ENCODE measurements at places on chromosomes 13 and 19.

GRCh38 chr19:17975032-17975431 is 8.1 kb downstream of the KCNN1 start:
- no peak for DNase-seq

DNA sequence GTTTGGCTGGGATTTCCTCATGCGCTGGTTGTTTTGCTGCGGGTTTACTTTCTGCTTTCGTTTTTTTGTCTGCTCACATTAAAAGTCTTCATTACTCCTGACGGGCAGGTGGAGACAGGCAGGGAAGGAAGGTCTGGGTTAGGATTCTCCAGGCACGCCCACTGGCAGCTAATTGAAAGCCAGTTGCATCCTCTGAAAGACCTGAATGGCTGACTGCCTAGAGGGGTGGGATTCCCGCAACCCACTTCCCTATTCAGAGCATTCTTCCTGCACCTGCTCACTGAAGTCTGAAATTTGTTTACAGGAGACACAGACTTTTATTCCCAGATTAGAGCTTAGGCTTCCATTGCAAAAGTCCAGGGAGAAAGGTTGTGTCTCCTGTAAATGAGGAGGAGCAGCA is 172.0 kb downstream of the UQCRFS1 start:
- DNase-seq, result no peak

DNA sequence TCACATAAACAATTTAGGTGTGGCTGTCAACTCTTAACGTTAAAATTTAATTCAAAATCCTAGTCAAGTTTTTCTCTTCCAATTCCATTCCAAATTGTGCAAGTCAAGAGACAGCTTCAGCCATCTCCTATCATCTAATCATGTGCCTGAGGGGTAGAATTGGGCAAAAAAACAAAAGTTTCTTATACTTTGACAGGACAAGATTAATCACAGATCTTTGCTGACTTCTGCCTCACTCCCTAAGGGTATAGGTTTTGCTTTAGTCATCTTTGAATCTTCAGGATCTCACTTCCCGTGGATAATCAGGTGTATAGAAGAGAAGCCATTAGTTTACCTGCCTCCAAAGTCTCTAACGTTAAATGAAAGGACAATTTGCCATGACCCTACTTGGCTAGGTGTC is 24.6 kb downstream of the RNF17 start:
- DNase-seq, result no peak

GRCh38 chr19:19185853-19186740 is 5.9 kb downstream of the BORCS8 start:
- DNase-seq, result peak; percentile 61

GRCh38 chr13:37741536-37741935 is 128.0 kb downstream of the TRPC4 start:
- DNase-seq, result no peak

GRCh38 chr13:36323408-36323807 is 22.8 kb downstream of the SPART start:
- no peak for DNase-seq

DNA sequence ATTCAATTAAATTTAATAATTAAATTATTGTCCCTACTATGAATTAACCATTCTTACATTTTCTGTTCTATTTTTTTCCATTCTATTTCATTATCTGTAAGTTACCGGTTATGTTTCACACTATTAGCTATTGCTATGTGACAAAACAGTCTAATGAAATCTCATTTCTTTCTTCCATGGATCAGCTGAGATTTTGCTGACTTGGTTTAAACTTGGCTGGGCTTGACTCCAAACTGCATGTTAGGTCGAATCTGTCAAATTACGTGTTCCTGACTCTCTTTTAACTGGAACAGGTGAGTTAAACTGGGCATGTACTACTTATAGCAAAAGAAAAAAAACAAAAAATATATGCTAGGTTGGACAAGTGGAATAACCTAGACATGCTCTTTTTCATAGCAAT is 1464.4 kb downstream of the OLFM4 start:
- DNase-seq, result no peak

- no peak for DNase-seq
These were observed 2.6 kb downstream of the B3GNT8 start for GRCh38 chr19:41424335-41425173.

DNA sequence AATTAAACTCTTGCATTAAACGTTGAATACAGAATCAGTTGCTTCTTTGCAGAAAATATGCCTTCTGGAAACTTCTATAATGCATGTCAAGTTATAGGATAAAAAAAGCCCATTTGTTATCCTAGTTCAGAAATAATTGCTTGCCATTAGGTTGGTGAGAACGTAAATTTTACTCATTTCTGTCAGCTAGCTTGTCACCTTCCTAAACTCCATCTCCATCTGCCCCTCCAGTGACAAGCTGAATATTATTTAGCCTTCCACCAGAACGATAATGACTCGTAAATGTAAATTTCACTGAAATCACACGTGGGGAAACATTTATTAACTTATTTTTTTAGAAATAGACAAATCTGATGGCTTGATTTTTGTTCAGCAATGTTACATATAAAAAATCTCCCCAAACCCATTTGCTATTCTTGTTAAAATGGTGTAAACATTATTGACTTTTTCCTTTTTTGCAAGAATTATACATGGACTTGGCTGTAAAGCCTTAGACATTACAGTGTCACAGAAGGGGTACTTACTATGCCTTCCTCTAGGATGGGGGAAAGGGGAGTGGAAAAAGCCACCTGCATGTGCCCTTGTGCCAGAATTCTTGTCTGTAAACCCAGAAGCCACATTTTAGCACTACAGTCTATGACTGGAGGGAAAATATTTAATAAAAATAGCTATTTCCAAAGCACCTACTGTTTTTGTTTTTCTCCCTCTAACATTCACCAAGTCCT is 326.8 kb downstream of the OXGR1 start:
- DNase-seq, result no peak

- DNase-seq, result peak; percentile 54
These were observed 48.6 kb upstream of the GTF3A start for GRCh38 chr13:27375686-27376326.

- no peak for DNase-seq
These were observed 17.7 kb upstream of the CSNK1G2 start for GRCh38 chr19:1923319-1923718.

DNA sequence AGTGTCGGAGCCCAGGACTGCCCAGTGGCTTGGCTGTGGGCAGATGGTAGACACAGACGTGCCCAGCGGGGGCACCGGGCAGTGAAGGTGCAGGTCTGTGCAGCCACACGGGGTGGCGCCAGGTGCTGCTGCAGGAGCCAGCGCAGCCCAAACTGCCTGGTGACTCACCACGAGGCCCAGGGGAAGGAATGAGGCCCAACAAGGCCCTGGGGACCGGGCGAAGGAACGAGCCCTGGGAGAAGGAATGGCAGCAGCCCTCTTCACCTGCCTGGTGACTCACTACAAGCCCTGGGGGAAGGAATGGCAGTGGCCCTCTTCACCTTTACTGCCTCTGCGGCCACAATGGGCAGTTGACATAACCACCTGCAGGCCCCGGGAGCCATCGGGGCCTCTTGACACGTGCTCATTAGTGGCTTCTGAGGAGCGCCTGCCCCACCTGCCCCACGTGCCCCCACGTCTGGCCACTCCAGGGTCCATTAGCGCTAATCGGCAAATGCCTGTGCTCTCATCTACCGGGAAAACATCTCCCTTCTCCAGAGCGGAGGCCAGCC is 9.3 kb downstream of the MED16 start:
- no peak for DNase-seq

DNA sequence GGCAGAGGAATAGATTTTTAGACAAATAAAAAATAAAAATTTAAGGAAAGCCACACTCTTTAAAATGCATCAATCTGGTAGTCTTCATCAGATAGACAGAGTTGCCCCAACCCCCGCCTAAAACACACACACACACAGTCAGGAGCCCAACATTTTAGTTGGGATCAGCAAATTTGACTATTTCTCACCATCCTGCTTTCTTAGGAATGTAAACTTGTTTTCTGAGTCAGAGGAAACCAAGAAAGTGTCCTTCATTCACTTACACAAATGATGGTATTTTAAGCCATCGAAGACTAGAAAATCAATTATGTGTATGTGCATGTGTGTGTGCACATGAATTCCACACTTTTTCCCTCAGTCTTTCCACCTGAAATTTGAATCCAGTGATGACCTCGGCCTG is 1657.5 kb downstream of the SLITRK1 start:
- DNase-seq, result no peak

GRCh38 chr13:72808917-72809500 is 27.1 kb downstream of the PIBF1 start:
- no peak for DNase-seq

- no peak for DNase-seq
These were observed 58.3 kb downstream of the DACH1 start for GRCh38 chr13:71808708-71809107.

DNA sequence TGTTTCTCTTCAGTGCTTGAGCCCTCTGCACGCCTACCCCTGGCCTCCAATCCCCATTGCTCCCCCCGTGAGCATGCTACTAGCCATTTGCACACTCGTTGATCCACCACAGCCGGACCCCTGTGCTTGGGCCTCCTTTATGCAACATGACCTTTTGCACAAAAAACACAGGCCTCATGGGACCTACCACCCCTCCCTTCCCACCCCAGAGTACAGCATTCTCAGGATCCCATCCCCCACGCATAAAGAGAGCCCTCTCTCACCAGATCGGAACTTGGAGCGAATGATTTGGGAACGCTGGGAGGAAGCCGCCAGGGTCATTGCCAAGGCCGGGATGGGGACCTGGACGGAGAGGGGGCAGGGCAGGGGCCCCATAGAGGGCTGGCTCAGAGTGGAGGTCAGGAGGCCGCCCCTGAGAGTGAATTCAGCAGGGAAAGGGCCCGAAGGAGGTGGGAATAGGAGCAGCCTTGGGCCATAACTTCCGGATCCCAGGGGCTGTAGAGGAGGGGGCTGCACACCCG is 754 bp downstream of the MAMSTR start:
- no peak for DNase-seq

GRCh38 chr19:51331716-51332115 is 10.2 kb downstream of the VSIG10L start:
- no peak for DNase-seq

GRCh38 chr13:96967248-96967745 is 27.0 kb downstream of the OXGR1 start:
- no peak for DNase-seq

GRCh38 chr13:55516610-55517009 is 1624.1 kb upstream of the PRR20A start:
- DNase-seq, result no peak

- DNase-seq, result no peak
These were observed 855.7 kb downstream of the SLITRK5 start for GRCh38 chr13:88526853-88527215.

DNA sequence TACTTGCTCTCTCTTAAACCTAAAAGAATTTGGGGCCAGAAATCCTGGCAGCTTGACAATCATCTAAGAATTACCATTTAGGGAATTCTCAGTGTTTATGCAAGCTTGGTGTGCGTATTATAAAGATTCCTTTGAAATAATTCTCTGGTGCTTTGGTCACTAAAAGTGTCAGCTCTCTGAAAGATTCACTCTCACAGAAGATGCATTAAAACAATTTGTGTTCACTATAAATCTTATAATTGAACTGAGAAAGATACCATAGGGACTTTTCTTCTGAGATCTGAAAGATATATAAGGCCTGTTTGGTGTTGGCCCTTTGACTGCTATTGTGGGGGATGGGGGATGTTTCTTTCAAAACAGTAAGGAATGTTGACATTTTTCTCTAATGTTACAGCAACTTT is 27.3 kb downstream of the EPSTI1 start:
- DNase-seq, result no peak

- peak; percentile 37 for DNase-seq
These were observed 7.9 kb downstream of the VASP start for GRCh38 chr19:45515081-45515624.

- DNase-seq, result no peak
These were observed 199.0 kb downstream of the SLC7A1 start for GRCh38 chr13:29396446-29396845.

GRCh38 chr13:34671137-34671536 is 270.9 kb upstream of the NBEA start:
- no peak for DNase-seq

GRCh38 chr13:78409172-78409571 is 194.2 kb downstream of the POU4F1 start:
- DNase-seq, result no peak

DNA sequence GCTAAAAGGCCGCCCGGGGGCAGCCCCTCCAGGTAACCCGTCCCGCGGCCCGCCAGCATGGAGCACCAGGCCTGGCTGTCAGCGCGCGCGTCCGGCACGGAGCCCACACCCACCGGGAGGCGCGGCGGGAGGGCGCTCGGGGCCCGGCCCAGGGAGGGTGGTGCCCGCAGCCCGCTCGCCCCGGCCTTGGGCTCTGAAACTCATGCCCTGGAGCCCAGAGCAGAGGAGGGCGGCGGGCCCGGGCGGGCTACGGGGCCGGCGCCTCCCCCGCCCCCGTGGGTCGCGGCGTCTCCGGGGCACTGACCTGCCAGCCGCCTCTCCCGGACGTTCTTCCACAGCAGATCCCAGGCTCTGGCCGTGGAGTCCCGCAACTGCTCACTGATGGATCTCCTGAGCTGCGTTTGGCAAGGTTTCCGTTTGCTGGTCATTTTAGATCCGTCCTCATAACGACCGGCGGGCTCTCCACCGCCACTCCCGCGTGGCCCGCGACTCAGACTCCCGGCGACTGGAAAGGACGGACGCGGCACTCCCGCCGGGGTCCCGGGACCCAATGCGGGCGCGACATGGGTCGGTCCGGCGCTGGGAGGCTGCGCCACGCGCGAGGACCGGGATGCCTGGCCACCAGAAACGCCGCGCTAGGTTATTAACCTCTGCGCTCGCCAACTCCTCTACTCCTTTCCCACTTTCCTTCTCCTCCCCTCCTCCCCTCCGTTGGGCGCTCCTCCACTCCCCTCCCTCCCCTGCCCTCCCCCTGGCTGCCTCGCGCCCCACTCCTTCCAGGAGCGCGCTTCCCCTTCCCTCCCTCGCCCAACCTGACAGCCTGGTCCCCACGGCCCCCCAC is 64.7 kb upstream of the STARD13 start:
- no peak for DNase-seq

- peak; percentile 85 for DNase-seq
These were observed 16.0 kb upstream of the ERCC1 start for GRCh38 chr19:45439569-45440258.

- DNase-seq, result peak; percentile 58
These were observed 2.6 kb downstream of the BBC3 start for GRCh38 chr19:47228168-47228936.

GRCh38 chr13:42056146-42056545 is 7.7 kb downstream of the DGKH start:
- no peak for DNase-seq

All from activated gamma-delta T cell treated with Interleukin-2 at 50 U/mL for 16 hours (primary cell).